Activated CD4-positive, alpha-beta T cell treated with anti-CD3 and anti-CD28 coated beads, Interleukin-2, amount 50 U/mL, for 16 hours (primary cell): ENCODE measurements at places on chromosomes 7 and 10.

- peak; percentile 26 for DNase-seq
These were observed 1.9 kb downstream of the TTYH3 start for GRCh38 chr7:2633538-2634266.

GRCh38 chr7:7751243-7752092, 33.1 kb upstream of the RPA3 start:
- DNase-seq: no peak

- no peak for DNase-seq
These were observed 61.7 kb downstream of the PTF1A start for GRCh38 chr10:23253780-23254179.

DNA sequence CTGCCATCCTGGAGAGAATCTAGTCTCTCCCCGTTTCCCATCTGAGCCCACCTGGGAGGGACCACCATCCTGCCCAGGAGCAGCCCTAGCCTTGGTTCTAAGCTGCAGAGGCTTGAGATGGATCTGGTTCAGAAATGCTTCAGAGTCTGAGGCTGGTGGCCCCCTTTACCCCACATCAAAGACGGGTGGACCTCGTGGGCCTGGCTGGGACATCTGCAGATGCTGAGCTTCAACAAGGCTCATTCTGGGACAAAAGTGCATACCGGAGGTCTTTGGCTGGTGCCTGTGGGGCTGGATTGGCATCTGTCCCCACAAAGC, 4.9 kb upstream of the IRF5 start:
- DNase-seq: no peak

DNA sequence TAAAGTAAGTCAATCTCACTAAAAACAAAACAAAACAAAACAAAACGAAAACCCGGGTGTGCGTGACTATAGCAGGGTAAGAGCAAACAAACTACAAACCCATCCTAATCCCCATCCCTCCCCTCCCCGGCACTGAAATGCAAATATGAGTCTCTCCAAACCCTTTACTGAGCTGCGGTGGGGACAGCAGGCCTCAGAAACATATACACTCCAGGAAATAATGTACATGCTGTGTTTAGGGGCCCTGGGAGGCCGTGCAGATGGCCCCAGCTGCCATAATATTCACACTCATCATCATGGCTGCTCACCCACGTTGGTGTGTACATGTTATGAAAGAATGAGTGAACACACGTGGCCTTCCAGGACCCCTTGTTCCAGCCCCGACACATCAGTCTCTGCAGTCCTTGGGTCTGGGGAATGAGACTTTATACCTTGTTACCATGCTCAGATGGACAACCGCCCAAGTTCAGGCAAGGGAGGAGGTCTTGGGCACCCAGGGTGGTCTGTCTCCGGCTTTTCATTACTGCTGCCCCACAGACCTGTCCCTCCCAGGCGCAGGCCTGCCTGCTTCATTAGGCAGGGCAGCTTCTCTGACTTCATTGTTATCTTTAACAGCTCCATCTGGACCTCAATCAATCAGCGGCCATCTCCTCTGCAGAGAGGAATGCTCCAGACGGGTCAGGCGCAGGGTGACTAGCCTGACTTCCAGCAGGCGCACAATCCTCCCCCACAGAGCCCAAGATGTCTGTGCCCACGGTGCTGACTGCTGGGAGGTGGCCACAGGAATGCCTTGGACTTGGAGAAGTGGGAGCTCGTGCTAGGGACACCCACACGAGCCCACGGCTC, 20.6 kb downstream of the HSPA12A start:
- no peak for DNase-seq

DNA sequence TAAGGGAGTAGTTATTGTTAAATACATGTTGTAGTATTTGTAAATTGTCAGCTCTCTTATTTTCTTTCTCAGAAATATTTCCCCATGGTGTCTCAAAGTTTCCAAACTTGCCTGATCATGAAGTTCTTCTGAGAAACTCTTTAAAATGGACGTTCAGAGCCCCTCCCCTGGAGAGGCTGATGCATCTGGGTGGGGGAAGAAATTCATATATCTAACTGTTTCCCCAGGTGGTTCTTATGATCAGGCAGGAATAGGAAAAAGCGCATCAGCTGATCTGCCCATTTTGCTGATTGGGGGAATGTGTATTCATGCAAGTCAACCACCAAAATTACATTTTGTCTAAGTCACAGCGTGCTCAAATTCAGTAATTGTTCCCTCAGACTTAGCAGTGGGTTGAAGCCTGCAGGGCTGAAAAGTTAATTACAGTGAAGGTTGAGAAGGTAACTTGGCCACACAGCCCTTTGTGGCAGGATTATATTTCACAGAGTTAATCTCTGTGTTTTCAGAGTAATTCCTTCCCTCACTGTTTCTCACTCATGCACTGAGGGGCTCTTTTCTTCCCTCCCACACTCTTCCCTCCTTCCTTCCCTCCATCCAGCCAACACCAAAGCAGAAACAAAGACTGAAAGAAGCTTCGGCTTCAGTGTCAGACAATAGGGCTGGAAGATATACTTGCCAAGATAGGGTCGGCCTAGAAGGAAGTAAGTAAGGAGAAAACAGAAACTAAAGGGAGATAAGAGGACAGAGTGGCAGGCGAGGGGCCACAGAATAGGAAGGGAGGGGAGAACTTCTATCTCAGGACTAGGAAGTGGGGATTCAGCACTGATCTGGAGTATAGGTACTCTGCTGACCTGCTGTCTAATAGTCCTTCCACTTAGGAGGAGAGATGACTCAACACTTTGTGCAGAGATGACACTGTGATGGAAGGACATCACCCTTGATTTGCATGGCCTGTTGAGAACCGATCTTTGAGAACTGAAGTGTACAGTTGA, 50.5 kb upstream of the STARD3NL start:
- no peak for DNase-seq

DNA sequence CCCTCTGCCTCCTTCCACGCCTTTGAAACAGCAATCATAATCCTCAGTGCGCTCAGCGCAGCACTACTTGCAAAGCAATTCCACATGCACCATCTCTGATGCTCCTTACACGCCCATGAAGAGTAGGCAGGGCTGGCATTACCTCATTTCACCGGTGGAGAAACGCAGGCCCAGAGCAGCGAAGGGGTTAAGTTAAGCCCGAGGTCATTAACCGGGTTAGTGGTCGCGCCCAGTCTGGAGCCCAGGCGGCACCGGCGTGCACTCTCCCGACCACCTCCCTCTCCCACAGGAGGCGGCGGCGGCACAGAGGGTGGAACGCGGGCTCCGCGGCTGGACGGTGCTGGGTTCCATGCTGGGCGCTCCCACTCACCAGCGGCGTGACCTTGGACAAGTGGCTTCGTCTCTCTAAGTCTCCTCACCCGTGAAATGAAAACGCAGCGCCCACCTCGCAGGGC, 515 bp downstream of the FASTK start:
- no peak for DNase-seq

- no peak for DNase-seq
These were observed 517.5 kb downstream of the NRG3 start for GRCh38 chr10:82392533-82392932.

DNA sequence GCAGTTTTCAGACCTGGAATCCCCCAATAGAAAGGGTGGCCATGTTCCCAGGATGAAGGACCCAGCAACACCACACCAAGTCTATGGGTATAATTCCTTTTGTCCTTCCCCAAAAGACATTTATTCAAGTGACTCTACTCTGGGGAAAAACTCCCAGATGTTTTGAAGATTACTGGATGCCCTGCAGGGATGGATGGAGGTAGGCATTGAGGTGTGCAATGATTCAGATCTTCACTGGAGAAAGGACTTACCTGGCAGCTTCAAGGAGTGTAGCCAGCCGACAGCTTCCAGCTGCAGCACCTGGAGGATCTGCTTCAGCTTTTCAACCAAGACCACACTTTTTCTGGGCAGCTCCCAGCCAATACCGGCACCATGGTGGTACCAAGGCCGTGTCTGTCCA, 172.0 kb downstream of the BAMBI start:
- no peak for DNase-seq

DNA sequence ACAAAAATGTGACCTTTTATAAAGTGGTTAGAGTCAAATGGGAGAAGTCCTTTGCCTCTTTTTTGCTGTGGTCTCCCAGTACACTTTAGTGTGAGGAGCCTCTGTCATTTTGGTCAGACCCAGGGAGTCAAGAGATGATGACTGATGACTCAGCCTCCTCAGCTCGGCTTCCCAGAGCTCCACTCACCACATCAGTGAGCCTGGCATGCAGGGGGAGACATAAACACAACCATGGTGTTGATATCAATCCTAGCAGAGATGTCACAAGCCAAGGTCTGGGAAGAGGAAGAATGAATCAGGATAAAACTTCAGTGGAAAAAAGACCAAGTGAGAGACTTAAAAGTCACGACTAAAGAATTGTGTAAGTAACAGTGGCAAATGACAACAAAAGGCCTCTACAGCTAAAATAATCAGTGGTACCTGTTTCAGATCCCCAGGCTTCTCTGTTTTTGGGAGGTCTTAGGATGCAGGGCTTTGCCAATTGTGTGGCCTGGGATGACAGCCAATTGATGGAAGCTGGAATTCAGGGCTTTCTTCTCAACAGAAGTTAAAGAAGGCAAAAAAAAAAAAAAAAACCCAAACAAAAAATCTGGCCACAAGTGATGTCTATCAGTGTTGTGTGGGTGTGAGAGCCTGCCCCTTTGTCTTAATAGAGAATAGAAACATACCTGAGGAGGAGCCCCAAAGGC, 50.2 kb downstream of the TFAM start:
- DNase-seq: peak; percentile 37

- no peak for DNase-seq
These were observed 59.7 kb downstream of the ZNF365 start for GRCh38 chr10:62433901-62434300.

- DNase-seq: no peak
These were observed 624.9 kb downstream of the PTPRN2 start for GRCh38 chr7:157962458-157963306.

- DNase-seq: no peak
These were observed 12.6 kb downstream of the HPS1 start for GRCh38 chr10:98433881-98434732.
